ENCODE measurements at places on chromosomes 2 and 18.

- DNase-seq, result no peak
Measured at GRCh38 chr2:211157856-211158463, 601.6 kb downstream of the CPS1 start.

DNA sequence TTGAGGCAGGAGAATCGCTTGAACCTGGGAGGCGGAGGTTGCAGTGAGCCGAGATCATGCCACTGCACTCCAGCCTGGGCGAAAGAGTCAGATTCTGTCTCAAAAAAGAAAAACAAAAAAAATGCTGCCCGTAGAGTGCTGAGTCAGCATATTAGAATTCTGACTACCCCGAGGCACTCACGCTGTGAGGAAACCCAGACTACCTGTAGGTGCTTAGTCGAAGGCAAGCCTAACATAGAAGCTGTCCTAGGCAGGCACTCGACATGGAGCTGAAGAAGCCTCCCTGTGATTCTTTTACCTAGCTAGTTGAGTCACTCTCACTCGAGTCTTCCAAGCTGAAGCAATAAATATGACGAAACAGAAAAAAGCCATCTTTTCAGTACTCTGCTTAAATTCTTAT is 1323.2 kb upstream of the DDX18 start:
- DNase-seq, result no peak

GRCh38 chr2:54946220-54946805 is 103.9 kb downstream of the RTN4 start:
- DNase-seq, result no peak

- DNase-seq, result no peak
Measured at GRCh38 chr2:176748662-176749061, 463.9 kb upstream of the HNRNPA3 start.

DNA sequence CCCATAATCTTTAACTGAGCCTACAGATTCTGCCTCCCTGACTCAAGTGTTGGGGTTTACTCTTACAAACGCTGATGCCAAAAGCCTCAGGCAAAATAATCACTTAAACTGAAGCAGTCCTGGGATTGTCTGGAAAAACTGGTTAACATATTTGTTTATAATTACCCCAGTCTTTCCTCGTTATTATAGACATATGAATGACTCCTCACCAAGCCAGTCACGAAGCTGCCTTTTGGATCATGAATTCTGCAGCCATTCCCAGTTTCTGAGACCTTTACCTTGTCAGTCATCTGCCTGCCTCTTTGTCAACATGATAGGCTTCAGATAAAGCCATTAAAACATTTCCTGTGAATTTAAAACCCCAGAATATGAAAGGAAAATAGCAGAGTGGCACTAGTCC is 46.4 kb downstream of the MREG start:
- no peak for DNase-seq

DNA sequence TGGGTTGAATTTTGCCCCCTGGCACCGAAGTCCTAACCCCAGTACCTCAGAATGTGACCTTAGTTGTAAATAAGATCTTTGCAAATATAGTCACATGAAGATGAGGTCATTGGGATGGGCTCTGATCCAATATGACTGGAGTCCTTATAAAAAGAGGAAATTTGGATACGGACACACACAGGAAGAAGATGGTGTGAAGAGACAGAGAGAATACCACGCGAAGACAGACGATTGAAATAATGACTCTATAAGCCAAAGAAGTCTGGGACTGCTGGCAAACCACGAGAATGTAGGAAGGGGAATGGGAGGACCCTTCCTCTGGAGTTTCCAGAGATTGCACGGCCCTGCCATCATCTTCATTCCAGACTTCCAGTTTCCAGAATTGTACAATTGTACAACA is 98.6 kb downstream of the CPO start:
- DNase-seq, result no peak

Measured in cortex of kidney (tissue), 1 donor.